ENCODE measurements at places on chromosomes 1 and 21.
A peak's percentile ranks its signal among the peaks of the same experiment; 100 is the strongest.

DNA sequence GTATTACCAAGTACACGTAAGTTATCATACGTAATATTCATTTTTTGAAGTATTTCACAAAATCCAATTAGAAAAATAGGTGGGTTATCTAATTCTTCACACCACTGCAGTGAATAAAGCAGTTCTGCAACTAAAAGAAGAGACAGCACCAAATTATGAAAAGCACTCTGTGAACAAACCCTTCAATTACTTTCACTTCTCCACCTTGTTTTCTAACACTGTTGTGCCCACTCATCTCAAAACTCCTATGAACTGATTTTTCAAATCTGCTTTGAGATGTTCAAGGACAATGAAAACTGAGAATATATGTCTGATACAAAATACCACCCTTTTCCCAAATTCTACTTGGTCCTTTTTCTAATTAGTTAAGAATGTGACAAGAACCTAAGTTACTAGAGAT is 39.4 kb downstream of the LTN1 start:
- DNase-seq, result no peak

- DNase-seq, result no peak
Observed at GRCh38 chr1:29800522-29800956, 564.2 kb downstream of the PTPRU start.

GRCh38 chr1:107276247-107276646 is 135.4 kb downstream of the NTNG1 start:
- DNase-seq, result no peak

DNA sequence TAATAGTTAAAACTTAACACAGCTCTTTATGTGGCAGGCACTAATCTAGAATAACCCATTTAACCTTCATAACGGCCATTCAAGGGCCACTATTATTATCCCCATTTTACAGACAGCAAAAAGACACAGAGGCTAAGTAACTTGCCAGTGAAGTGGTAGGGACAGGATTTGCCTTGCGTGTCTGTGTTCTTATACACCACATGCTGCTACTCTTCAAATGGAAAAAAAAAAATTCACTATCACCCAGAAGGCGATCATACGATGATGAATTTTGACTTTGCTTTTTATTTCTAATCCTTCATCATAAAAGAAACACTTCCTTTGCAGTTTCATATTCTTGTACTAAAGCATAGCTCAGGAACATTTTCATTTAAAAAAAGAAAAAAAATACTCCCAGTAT is 65.5 kb downstream of the RERE start:
- no peak for DNase-seq

GRCh38 chr1:51328279-51328678 is 2.1 kb downstream of the TTC39A start:
- no peak for DNase-seq

GRCh38 chr1:163863731-163864130 is 542.0 kb downstream of the NUF2 start:
- DNase-seq, result no peak

GRCh38 chr1:101308935-101309333 is 72.1 kb downstream of the S1PR1 start:
- no peak for DNase-seq

DNA sequence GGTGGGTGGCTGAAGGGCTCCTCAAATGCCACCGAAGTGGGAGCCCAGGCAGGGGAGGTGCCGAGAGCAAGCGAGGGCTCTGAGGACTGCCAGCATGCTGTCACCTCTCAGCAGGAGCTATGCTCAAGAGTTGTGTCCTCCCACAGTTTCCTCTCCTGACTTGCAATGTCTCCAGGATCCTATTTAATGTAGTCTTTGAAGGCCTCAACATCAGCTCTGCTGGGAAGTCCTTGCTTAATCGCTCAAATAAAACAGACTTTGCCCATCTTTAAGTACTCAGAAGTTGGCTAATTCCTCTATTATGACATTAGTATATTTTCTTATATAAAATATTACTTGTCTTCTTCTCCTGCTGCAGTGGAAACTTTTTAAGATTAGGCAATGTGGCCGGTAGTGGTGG is 154.2 kb upstream of the NRIP1 start:
- DNase-seq, result no peak

GRCh38 chr1:230043081-230043480 is 24.0 kb upstream of the GALNT2 start:
- DNase-seq, result no peak

DNA sequence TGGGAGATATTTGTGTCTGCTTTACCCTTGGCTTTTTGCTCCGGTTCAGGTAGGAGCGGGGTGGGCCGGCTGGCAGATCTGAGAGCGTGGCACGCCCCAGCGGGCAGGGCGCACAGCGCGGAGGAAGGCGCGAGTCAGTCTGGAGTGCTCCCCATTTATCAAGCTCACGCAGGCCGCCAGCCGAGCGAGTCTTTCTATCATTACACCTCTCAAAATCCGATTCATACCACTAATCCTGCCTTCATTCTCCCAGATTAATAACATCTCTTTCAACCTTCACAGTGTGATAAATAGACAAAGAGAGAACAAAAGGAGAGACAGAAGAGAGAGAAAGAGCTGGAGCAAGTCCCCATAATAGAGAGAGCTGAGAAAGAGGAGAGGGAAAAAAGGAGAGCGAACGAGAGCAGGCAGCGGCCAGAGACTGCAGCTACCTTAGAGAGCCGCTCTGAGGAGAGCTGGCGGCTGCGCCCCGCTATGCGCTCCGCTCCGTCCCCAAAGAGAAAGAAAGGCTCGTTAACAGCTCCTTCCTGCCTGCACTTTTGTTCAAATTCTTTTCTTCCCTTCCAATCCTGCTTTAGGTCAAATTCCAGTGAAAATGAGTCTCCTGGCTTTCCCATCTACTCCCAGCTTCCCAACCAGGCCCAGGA is 48.0 kb downstream of the DMAP1 start:
- no peak for DNase-seq

- DNase-seq, result no peak
Observed at GRCh38 chr1:43659212-43660166, 9.5 kb downstream of the KDM4A start.

DNA sequence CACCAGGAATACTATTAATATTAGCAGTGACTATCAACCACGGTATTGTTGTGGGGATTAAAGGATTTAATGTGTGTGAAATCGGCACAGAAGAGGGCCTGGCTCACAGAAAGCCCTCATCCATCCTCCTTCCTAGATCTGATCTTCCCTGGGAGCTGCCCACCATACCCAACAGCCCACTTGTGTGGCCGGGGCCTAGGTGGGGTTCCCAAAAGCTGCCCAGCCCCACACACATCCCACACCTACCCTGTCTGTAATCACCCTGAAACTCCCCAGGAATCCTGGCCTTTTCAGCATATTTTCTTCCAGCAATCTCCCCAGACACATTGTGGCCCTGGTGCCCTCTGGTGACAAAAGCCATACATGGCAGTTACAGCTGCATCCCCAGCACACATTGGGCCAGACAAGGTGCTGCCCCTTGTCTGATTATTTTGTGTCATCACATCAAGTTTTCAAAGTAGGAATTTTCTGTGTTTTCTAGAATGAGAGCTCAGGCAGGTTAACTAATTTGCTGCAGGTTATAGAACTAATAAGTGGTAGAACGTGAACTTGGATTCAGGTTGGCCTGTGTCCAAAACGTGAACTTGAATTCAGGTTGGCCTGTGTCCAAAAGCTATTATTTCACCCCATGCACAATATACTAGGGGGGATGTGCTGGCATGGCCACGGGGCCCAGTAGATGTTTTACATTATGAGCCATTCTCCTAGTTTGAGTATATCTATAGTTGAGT is 5.3 kb upstream of the SLC6A9 start:
- DNase-seq, result peak; percentile 46
